ENCODE measurements at places on chromosomes 3 and 15. TPM values are rescaled to one million over a fixed set of nuclear protein-coding genes. Genes with fewer than 3 reads are reported as not detected.

GRCh38 chr15:44243141-44243540 lies 45.4 kb upstream of the GOLM2 start:
- H3K27me3 ChIP-seq: no peaks in the 10 kb centered on the region
- no peaks in the 10 kb centered on the region for H3K4me1 ChIP-seq
- H3K36me3 ChIP-seq: no peaks in the 10 kb centered on the region
- H3K4me3 ChIP-seq: no peak overlapping the region
- no peak overlapping the region for H3K27ac ChIP-seq

DNA sequence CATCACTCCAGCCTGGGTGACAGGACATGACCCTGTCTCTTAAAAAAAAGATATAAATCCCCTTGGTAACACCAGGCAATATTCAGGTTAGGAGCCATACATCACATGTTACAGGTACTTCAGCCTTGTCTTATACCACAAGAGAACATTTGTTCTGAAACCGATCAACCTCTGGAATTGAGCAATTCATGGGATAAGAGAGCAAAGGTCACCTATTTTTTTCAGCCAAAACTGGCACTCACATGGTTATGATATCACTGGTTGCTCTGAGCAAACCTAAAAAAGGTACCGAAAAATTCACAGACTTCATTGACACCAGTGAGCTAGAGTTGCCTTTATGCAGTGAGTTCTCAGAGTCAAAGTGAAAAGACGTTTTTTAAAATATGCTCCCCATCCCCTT lies 9.1 kb downstream of the SPICE1 start:
- no peak for DNase-seq
- H3K4me3 ChIP-seq: no peak overlapping the region

- H3K27ac ChIP-seq: no peak overlapping the region
- H3K27me3 ChIP-seq: peaks cover 3% of the 10 kb centered on the region
- DNase-seq: no peak
- H3K4me3 ChIP-seq: peak overlapping the region; percentile 62
- peaks cover 7% of the 10 kb centered on the region for H3K4me1 ChIP-seq
Measured at GRCh38 chr15:45377609-45378148, 665 bp downstream of the GATM start.

GRCh38 chr15:71708051-71708429 lies 102.3 kb upstream of the NR2E3 start:
- no peaks in the 10 kb centered on the region for H3K36me3 ChIP-seq
- no peaks in the 10 kb centered on the region for H3K4me1 ChIP-seq
- no peak overlapping the region for H3K27ac ChIP-seq
- no peak for DNase-seq

GRCh38 chr15:100433304-100433703 lies 91.5 kb upstream of the ADAMTS17 start:
- H3K4me3 ChIP-seq: no peak overlapping the region
- no peak overlapping the region for H3K27ac ChIP-seq
- DNase-seq: no peak
- H3K4me1 ChIP-seq: no peaks in the 10 kb centered on the region

GRCh38 chr15:31342781-31343626 lies 16.4 kb downstream of the KLF13 start:
- peak overlapping the region; percentile 42 for H3K4me3 ChIP-seq
- no peaks in the 10 kb centered on the region for H3K27me3 ChIP-seq
- H3K4me1 ChIP-seq: peaks cover 98% of the 10 kb centered on the region
- H3K36me3 ChIP-seq: peaks cover 2% of the 10 kb centered on the region
- no peak for DNase-seq

DNA sequence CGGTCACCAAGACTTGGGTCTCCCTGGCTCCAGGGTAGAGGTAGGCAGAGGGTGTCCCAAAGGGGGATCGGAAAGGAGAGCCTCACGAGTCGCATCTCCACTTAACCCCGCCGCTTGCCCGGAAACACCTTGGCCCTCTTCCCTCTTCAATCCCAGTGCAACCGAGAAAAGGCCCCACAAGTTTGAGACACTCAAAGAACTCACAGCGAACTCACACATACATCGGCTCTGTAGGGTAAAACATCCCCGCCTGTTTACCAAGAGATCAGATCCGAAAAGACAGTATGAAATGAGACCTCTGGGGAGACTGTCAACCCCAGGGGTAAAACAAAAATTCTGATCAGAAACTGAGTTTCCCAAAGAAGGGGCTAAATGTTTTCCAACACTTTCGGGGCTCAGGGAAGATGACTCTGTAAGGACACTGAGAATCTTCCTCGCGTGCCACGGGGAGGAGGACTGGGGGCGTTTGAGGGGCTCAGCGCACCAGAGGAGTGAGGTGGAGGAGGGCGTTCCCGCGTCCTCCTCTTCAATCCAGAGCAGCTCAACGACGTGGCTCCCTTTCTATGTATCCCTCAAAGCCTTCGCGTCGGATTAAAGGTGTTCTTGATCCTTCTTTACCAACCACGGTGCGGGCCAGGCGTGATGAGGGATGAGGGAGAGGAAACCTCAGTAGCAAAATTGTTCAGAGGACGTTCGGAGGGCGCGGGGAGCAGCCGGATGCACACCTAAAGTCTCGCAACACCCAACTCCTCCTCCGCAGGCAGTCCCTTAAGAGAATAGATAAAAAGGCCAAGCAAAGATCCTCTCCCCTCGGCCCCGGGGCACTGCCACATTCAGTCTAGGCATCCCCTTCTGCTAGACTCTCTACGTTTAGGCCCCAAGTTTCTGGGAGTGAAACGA lies 3.7 kb downstream of the WNT5A start:
- DNase-seq: no peak
- H3K36me3 ChIP-seq: no peaks in the 10 kb centered on the region
- no peak overlapping the region for H3K4me3 ChIP-seq
- H3K27ac ChIP-seq: no peak overlapping the region

DNA sequence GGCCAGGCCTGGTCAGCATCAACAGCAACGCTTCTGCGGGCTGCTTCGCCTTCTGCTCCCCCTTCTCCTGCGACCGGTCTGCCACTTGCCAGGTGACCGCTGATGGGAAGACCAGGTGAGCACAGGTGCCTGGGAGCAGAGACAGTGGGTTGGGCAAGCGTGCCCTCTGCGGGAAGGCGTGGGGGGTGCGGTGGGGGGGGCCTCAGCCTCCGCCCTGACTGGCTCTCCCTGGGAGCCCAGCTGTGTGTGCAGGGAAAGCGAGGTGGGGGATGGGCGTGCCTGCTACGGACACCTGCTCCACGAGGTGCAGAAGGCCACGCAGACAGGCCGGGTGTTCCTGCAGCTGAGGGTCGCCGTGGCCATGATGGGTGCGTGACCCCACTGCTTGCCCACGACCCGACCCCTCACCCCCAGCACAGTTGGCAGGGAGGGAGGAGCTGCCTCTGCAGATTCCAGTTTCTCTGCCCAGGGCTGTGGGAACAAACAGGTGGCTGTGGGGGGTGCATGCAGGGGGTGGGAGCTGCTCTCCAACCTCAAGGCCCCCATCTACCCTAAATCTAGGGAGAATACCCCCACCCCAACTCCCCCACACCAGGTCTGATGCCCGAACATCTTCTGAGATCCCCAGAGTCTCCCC lies 8.8 kb downstream of the STAB1 start:
- no peaks in the 10 kb centered on the region for H3K36me3 ChIP-seq
- H3K4me3 ChIP-seq: no peak overlapping the region
- H3K27me3 ChIP-seq: no peaks in the 10 kb centered on the region
- DNase-seq: no peak
- H3K27ac ChIP-seq: no peak overlapping the region

DNA sequence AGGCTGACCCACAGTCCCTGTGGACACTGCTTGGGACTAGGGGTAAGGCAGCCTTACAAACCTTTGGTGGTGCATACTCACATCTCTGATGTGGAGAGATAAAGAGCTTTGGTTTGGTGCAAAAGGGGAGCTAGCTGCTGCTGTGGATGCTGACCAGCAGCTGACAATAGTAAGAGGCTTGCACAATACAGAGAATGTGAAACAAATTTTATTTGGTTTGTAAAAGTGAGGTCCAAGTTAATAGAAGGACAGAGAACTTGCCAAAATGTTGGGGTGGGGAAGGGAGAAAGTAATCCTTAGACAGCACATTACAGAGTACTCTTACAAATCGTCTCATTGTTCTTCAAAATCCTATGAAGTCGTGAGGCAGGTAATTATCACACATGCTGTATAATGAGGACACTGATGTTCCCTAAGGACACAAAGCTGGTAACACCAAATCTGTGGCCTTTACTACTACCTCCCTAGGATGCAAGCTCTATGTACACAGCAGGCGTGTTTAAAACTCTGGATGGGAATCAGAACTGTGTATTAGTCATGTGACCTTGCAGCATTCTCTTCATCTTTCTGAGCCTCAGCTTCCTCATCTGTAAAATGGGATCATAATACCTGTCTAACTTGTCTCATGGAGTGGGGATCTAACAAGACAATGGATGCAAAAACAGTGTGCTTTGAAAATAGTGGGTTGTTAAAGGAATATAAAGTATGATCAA lies 21.6 kb downstream of the ARHGAP31 start:
- H3K27ac ChIP-seq: no peak overlapping the region
- H3K4me3 ChIP-seq: no peak overlapping the region
- no peak for DNase-seq
- H3K4me1 ChIP-seq: no peaks in the 10 kb centered on the region

GRCh38 chr3:124993466-124993865 lies 58.9 kb upstream of the MUC13 start:
- no peaks in the 10 kb centered on the region for H3K4me1 ChIP-seq
- no peak overlapping the region for H3K4me3 ChIP-seq
- H3K27me3 ChIP-seq: no peaks in the 10 kb centered on the region

DNA sequence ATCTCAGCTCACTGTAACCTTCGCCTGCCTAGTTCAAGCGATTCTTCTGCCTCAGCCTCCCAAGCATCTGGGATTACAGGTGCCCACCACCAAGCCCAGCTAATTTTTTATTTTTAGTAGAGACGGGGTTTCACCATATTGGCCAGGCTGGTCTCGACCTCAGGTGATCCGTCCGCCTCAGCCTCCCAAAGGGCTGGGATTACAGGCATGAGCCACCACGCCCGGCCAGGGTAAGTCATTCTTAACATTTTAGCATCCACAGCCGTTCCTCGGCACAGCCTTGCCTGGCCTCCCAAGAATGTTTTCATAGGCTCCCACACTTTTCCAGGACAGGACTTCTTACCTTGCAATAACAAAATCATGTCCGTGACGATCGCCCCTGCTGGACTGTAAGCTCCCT lies 8.7 kb upstream of the EPHB3 start:
- DNase-seq: no peak
- no peaks in the 10 kb centered on the region for H3K27me3 ChIP-seq

GRCh38 chr15:22980189-22981050 lies at the start of gene CYFIP1:
CYFIP1 (minus strand) TSS chr15:22980368; CDS start chr15:22947285, 33,083 bp downstream.
- H3K36me3 ChIP-seq: no peaks in the 10 kb centered on the region
- H3K27me3 ChIP-seq: no peaks in the 10 kb centered on the region
- H3K27ac ChIP-seq: no peak within 1 kb of the TSS
- DNase-seq: no peak
- no peaks in the 10 kb centered on the region for H3K4me1 ChIP-seq

GRCh38 chr15:64847016-64847415 lies 5.3 kb downstream of the PLEKHO2 start:
- peaks cover 43% of the 10 kb centered on the region for H3K36me3 ChIP-seq
- no peak for DNase-seq
- H3K27me3 ChIP-seq: no peaks in the 10 kb centered on the region
- H3K27ac ChIP-seq: no peak overlapping the region

DNA sequence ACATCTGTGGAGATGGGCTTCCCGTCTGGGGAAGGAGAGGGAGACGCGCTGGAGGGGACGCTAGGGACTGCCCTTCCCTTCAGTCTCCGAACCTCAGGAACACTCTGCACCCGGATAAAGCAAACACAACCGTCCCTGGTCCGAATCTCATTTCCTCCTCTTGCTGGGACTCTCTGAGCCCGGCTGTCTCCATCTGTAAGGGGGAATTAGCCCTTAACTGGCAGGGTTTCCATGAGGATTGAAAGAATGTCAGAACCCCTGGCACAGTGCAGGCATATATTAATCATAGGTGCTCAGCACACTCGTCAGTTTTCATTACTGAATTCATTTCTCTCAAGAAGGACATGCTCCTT lies 19.1 kb upstream of the IGDCC3 start:
- no peaks in the 10 kb centered on the region for H3K4me1 ChIP-seq
- no peak for DNase-seq
- H3K36me3 ChIP-seq: no peaks in the 10 kb centered on the region
- H3K4me3 ChIP-seq: no peak overlapping the region
- H3K27me3 ChIP-seq: no peaks in the 10 kb centered on the region
- H3K27ac ChIP-seq: no peak overlapping the region

DNA sequence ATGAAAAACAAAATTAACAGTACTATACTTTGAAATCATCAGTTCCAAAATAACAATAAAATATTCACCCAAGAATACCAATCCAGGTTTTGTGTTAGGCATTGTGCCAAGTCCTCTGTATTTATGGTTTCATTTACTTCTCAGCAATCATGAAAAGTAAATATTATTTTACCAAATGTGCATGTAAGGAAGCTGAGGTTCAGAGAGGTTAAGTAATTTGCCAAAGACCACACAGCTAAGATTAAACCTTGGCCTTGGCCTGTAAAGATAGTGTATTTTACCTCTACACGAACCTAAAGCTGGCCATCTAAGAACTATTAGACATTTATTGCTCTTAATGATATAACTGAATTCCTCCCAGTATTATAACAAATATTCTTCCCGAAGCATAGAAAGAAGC lies 124.4 kb upstream of the SLC2A2 start:
- H3K36me3 ChIP-seq: peaks cover 3% of the 10 kb centered on the region
- H3K4me3 ChIP-seq: no peak overlapping the region
- no peak for DNase-seq
- H3K27ac ChIP-seq: no peak overlapping the region
- no peaks in the 10 kb centered on the region for H3K27me3 ChIP-seq
- H3K4me1 ChIP-seq: no peaks in the 10 kb centered on the region

GRCh38 chr3:72535772-72536171 lies 312.5 kb downstream of the SHQ1 start:
- H3K4me1 ChIP-seq: no peaks in the 10 kb centered on the region
- DNase-seq: no peak
- H3K27me3 ChIP-seq: no peaks in the 10 kb centered on the region
- no peaks in the 10 kb centered on the region for H3K36me3 ChIP-seq

- H3K36me3 ChIP-seq: no peaks in the 10 kb centered on the region
- H3K4me3 ChIP-seq: no peak overlapping the region
- no peak for DNase-seq
- H3K27me3 ChIP-seq: no peaks in the 10 kb centered on the region
Measured at GRCh38 chr3:130850843-130851242, 43.0 kb upstream of the ATP2C1 start.

DNA sequence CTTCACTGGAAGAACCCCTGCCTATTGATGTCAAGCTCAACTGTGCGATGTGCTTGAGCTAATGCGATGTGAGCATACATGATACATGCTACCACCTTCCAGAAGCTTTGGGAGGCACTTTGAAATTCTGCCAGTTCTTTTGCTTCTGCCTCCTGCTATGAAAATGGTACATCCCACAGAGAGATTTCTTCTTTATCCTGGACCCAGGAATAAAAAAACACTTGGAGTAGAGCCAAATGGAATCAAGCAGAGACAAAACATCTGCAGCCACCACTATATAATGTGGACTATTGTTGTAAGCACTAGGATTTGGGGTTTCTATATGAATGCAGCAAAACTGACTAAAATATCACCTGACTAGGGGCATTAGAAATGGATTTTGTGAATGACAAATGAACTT lies 119.9 kb upstream of the GAP43 start:
- no peaks in the 10 kb centered on the region for H3K27me3 ChIP-seq
- H3K36me3 ChIP-seq: no peaks in the 10 kb centered on the region
- H3K27ac ChIP-seq: no peak overlapping the region
- H3K4me3 ChIP-seq: no peak overlapping the region
- no peak for DNase-seq
- H3K4me1 ChIP-seq: no peaks in the 10 kb centered on the region

Gene TTLL3
- total RNA-seq: 68.0 TPM

Gene GPR176
- not detected for total RNA-seq

Gene TEX55
- total RNA-seq: not detected

Gene GRM7
- not detected for total RNA-seq

Gene COPS2
- total RNA-seq: 91.5 TPM

Gene CCR9
- total RNA-seq: not detected
